Breast epithelium (tissue), 4 donors: ENCODE measurements at places on chromosomes 5 and 9.

GRCh38 chr5:75140277-75140676 lies 87.9 kb upstream of the GCNT4 start:
- no peak overlapping the region for H3K27ac ChIP-seq
- H3K4me1 ChIP-seq: no peaks in the 10 kb centered on the region
- no peaks in the 10 kb centered on the region for H3K36me3 ChIP-seq
- no peaks in the 10 kb centered on the region for H3K27me3 ChIP-seq
- H3K4me3 ChIP-seq: no peak overlapping the region

DNA sequence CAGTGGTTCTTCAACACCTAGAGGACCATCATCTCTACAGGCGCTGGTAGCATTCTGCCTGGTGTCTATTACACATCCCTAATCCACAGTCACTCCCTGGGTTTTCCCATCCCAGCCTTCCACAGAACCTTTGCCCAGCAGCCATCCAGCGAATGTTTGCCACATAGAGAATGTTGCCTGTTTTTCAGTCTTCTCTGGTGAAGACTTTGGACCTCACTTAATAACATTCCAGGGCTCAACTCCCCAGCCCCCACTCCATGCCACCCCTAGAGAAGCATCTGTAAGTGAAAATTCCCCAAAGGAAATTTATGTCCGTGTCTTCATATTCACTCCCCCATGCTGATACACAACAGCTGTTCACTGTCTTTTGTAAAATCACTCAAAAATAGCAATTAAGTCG lies 249.6 kb downstream of the AOPEP start:
- DNase-seq: no peak
- no peak overlapping the region for H3K27ac ChIP-seq
- no peaks in the 10 kb centered on the region for H3K36me3 ChIP-seq
- H3K27me3 ChIP-seq: no peaks in the 10 kb centered on the region

DNA sequence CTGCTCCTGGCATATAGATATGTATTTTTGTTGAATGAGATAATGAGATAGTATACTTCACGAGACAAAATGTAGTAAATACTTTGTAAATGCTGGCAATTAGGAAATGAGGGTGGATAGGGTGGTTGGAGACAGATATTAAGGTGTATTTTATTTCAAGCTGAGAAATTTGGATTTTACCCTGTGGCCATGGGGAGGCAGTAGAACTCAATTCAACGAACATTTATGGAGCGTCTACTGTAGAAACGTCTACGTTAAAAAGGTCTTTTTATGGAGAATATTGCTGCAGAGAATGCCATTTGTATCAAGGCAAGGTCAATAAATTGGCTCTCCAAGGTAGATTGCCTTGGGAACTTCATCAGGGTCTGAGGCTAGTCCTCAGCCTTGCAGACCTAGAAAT lies 21.5 kb upstream of the RALGPS1 start:
- H3K36me3 ChIP-seq: no peaks in the 10 kb centered on the region
- no peaks in the 10 kb centered on the region for H3K27me3 ChIP-seq
- no peak overlapping the region for H3K4me3 ChIP-seq

GRCh38 chr5:171415115-171415730 lies 4.2 kb upstream of the FGF18 start:
- DNase-seq: peak; percentile 3
- no peak overlapping the region for H3K4me3 ChIP-seq
- no peak overlapping the region for H3K27ac ChIP-seq
- H3K27me3 ChIP-seq: peaks cover 14% of the 10 kb centered on the region

DNA sequence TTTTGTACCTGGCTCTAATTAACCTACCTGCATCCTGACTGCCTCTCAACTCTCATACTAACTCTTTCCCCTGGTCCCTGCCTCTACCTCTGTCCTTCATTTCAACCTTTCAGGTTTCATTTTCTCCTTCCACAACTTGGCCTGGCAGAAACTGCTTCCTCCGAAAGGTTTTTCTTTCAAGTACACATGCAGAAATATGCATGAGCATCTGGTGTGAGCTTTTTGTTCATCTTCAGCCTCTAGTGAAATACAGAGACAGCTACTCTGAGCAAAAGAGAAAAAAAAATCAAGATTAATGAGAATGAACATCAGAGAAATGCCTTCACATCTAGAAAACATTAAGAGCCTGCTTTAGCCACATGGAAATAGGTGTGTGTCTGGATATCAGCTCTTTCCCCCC lies 297.9 kb upstream of the PCSK5 start:
- no peaks in the 10 kb centered on the region for H3K4me1 ChIP-seq
- no peaks in the 10 kb centered on the region for H3K27me3 ChIP-seq
- no peak for DNase-seq
- H3K27ac ChIP-seq: no peak overlapping the region

DNA sequence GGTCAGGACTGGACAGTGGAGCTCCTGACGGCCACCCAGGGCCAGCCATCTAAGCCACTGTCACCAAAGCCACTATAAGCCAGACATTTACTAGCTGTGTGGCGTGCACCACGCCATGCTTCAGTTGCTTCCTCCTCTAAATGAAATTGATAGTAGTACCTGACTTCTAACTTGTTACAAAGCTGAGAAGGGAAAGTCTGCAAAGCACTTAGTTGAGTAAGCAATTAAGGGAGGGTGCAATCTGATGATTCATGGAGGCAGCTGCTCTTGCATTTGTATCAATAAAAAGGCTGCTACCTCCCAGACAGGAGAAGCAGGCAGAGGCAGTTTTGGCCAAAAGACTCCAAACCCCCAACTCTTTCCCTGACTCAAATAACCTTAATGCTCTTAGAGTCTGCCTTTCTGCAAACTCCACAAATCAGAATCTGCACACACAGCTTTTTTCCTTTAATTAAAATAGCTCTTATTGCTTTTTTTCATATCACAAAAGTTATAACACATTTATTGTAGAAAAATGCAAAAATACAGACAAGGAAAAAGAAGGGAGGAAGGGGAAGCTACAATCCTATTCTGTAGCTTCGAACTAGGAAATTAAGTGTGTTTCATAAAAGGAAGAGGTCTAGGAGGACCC lies 19.3 kb upstream of the RAPGEF1 start:
- DNase-seq: no peak
- H3K4me1 ChIP-seq: no peaks in the 10 kb centered on the region
- H3K27ac ChIP-seq: no peak overlapping the region
- no peaks in the 10 kb centered on the region for H3K27me3 ChIP-seq

DNA sequence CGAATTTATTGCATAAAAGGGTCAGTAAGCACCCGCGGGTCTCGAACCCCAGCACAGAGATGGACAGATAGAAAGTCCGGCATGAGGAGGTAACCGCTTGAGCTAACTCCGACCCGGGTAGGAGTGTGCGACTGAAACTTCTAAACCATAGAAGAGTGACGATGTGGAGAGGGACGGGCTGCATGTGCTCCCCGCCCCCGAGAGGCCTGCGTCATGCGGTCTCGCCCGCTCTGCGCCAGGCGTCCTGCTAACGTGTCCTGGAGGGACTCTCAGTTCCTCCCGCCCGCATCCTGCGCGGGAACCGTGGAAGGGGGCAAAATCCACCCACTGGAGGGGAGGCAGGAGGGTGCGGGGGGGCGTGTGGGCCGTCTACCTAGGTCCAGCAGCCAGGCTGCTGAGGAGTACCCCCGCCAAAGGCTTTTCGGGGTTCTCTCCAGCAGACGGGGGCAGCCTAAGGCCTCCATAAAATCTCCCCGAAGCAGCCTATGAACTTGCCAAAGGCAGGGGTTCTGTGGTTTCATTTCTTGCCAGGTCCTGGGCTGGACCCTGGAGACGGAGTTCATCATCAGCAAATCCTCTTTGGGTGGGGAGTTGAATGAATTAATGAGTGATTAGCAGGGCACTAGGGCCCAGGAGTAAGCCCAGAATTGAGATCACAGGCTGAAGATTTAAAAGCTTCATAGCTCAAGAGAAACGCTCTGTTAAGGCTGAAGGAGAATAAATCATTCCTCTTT lies 51.9 kb downstream of the TGFBI start:
- H3K4me3 ChIP-seq: peak overlapping the region; percentile 34
- H3K4me1 ChIP-seq: no peaks in the 10 kb centered on the region
- DNase-seq: peak; percentile 69
- H3K27me3 ChIP-seq: no peaks in the 10 kb centered on the region
- peak overlapping the region; percentile 91 for H3K27ac ChIP-seq
- no peaks in the 10 kb centered on the region for H3K36me3 ChIP-seq

DNA sequence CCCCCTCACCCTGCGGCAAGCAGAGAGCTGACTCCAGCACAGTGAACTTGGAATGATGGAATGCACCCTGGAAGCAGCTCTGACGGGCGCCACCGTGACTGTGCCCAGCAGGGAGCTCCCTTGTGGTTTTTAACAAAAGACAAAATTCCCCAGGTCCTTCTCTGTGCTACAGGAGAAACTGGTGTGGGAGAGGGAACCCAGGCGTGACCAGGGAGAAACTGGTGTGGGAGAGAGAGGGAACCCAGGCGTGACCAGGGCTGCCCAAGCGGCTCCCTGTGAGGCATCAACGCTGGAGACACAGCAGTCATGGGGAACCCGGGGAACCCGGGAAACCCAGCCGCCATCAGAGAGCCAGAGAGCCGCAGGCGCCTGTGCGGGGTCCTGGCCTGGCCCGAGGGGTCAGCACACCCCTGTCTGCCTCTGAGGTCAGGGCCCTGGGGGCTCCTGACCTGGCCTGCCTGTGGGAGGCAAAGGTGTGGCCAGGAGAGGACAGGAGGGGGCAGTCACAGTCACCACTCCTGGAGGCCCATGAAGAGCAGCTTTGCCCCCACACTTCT lies 3.1 kb upstream of the AHRR start:
- no peak overlapping the region for H3K27ac ChIP-seq
- H3K36me3 ChIP-seq: no peaks in the 10 kb centered on the region
- no peak for DNase-seq
- H3K27me3 ChIP-seq: peaks cover 39% of the 10 kb centered on the region
- no peak overlapping the region for H3K4me3 ChIP-seq
- H3K4me1 ChIP-seq: peaks cover 6% of the 10 kb centered on the region

DNA sequence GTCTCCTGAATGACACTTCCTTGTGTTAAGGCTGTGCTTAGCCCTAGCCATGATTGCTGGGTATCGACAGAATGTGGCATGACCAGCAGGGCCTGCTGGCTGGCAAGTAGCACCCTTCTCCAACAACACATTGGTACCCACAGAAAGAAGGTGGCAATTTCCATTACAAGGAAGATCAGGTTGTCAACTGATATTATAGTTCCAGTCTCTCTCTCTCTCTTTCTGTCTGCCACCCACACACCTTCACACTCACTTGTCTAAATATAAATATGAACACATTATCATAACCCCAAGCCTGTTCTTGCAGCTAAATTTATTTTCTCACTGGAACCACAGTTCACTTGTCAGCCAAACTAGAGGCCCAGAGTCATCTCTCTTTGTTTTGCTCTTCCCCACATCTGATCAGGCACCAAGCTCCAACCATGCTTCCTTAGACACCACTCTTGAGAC lies 408.1 kb upstream of the PIK3R1 start:
- no peaks in the 10 kb centered on the region for H3K36me3 ChIP-seq
- no peaks in the 10 kb centered on the region for H3K4me1 ChIP-seq
- H3K27ac ChIP-seq: peak overlapping the region; percentile 1
- H3K4me3 ChIP-seq: no peak overlapping the region

GRCh38 chr5:133119233-133119711 lies 67.5 kb downstream of the HSPA4 start:
- no peak overlapping the region for H3K27ac ChIP-seq
- no peaks in the 10 kb centered on the region for H3K27me3 ChIP-seq
- no peaks in the 10 kb centered on the region for H3K36me3 ChIP-seq
